Activated B cell treated with CpG ODN at 0.5 μM for 24 hours (primary cell): ENCODE measurements at places on chromosomes 16 and 17. TPM values are rescaled to one million over a fixed set of nuclear protein-coding genes. Genes with fewer than 3 reads are reported as not detected.

GRCh38 chr17:57708410-57708809 lies 36.7 kb downstream of the CCDC182 start:
- DNase-seq = no peak

DNA sequence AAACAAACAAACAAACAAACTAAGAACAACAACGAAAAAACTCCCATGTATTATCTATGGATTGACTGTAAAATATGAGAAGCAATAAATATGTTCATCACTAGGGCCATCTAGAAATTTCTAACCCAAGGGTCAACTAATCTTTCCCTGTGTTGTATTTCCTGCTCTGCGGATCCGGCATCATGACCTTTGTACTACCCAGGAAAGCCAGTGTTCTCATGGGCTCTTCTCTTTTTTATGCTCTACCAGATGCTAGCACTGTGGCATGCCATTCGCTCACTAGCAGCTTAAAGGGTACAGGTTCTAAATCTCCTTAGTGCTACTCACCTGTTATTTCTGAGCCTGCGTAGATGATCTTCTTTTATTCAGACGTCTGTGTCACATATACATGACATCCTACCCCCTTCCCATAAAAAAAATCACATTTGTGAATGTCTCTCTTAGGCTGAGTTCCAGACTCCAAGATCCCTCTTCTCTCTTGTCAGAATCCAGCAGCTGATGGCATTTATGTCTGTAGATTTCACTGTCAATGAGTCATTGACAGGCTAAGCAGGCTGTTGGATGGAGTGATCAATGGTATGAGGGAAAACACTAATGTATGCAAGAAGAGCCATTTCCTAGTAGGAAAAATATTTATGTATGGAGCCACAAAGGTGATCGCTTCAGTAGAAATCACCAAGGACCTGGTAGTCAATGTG lies 100.0 kb downstream of the WWOX start:
- no peak for DNase-seq

DNA sequence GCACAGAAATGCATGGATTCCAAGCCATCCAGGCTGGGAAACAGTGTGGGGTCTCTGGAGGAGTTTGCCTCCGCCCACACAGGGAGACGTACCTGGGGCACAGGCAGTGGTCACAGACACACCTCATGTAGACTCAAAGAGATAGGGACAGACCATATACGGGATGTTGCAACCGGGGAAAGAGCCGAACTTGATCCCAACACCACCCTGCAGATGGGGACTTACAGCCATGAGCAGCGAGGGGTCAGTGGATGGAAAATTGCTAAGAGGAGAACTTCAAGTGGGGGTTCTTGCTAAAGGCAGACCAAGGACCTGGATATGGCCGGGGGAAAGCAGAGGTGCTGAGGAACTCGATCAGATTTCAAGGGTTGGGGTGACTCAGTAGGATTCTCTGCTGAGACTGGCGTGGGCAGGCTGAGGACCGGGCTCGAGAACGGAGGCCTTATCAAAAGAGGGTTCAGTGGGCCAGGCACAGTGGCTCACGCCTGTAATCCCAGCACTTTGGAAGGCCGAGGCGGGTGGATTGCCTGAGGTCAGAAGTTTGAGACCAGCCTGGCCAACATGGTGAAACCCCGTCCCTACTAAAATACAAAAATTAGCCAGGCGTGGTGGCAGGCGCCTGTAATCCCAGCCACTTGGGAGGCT lies 12.0 kb upstream of the DNAH17 start:
- no peak for DNase-seq

DNA sequence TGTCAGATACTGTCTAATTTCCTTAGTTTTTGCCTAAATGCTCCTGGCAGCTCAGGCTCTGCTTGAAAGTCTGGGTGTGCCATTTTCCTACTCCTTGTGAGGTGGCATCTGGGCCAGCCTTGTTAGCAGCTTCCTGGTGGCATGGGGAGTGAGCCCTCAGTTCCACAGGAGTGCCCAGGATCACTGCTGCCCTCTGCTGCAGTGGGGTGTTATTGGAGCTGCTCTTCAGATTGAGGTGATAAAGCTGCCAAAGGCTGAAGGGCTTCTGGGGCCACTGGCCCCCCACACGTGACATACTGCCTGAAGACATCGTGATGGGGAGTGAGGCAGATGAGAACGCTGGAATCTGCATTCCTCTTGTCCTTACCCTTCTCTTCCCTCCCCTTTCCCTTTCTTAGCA lies 27.4 kb downstream of the CEP95 start:
- DNase-seq = no peak

GRCh38 chr17:63998721-63999679 lies 849 bp downstream of the PRR29 start:
- peak; percentile 21 for DNase-seq

- DNase-seq = no peak
These were observed 6.0 kb upstream of the PDK2 start for GRCh38 chr17:50088952-50089825.

DNA sequence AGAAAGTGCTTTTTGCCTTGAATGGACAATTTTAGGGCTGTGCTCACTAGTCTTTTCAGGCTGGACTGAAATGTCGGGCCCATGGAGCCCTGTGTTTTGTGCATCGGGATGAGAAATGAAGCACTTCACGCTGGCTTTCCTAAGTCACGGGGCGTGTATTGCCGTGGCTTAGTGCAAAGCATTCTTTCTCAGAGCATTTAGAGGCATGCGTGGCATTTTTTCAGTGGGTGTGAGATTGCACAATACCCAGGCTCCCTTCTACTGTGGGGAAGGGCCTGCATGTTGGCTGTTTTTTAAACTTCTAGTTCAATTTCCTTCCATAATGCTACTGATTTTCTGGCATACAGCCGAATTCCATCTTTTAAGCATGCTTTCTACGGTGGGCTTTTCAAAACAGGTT lies 12.6 kb upstream of the POLR3E start:
- no peak for DNase-seq

- no peak for DNase-seq
These were observed 560 bp downstream of the RAI1 start for GRCh38 chr17:17681744-17682292.

GRCh38 chr17:10161386-10161785 lies 37.0 kb downstream of the GAS7 start:
- DNase-seq = no peak

DNA sequence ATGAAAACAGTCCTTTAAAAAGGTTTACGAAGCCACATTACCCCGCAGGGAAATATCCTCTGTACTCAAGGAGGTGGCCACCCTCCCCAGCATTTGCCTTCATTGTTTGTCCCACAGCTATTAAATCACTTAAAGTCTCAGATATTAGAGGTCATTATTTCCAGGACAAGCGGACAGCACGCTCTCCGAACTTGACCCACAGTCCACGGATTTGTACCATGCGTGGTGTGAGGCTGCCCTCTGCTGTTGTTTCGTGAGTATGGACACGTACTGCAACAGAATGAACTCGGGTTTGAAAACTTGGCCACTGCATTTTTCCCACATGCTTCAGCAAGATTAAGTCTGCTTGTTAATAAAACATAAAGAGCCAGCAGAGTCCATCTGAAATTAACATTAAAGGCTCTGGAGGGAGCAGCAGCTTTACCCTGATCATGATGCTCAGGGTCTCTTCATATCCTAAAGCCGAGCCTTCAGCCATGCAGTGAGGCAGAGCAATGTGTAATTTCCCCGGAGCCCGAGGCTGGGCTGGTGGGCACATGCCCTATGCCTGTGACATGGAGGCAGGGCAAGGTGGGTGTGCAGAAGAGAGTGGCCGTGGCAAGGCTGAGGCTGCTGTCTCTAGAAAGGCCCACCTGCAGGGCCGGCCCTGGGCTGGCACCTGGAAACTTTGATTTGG lies 19.7 kb downstream of the MEAK7 start:
- DNase-seq = no peak

GRCh38 chr17:16516594-16517051 lies 24.6 kb upstream of the LRRC75A start:
- DNase-seq = no peak

- no peak for DNase-seq
These were observed 11.3 kb downstream of the AXIN2 start for GRCh38 chr17:65550075-65550662.

DNA sequence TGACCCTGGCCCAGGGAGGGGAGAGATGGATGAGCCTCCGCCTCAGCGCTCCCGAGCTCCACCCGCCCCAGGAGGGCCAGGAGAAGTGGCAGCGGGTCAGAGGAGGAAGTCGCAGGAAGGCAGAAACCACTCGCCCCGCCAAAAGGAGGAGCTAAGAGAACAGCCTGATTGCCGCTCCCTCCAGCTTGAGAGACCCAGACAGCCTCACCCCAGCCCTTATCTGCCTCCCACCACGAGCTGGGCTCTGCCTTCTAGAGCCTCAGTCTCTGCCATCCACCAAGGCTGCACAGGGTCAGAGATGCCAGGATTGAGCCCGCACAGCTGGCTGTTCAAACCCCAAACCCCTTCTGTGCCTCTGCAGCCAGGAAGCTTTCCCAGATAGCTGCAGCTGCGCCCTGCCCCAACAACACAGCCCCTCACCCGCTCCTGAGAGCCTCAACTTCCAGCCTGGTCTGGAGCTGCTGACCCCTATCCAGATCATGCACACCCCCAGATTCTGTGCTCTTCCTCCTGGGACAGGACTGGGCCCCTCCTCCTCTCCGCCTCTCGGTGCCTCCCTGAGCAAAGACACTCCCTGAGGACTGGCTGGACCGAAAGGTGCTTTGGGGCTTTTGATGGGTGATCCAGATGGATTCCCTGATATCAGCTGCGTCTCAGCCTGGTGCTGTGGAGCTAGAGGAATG lies 1.0 kb upstream of the ATP2A3 start:
- peak; percentile 64 for DNase-seq

- no peak for DNase-seq
These were observed 174.3 kb downstream of the UTP18 start for GRCh38 chr17:51434434-51435170.

DNA sequence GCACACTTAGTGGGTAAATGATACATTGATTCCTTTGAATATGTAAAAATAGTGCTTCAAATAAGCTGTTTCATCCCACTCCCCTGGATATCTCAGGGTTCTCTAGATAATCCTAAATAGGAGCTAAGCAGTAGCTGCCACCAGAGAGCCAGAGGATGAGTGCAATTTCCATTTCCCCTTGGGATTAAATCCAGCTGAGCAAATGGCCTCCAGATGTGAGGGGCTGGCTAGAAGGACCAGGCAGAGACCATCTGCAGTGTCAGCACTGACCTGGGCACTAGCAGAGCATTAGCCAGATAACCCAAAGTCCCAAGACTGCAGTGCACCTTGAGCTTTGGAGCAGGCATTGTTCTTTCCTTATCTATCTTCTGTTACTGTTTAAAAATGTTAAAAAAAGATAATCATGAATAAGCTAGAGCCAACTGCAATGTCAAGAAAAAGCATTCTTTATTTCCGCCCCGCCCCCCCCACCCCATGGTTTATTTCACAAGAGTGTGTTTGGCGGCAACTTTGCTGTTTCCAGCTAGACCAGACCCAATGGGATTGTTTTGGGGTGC lies 19.5 kb downstream of the GPR179 start:
- DNase-seq = no peak

DNA sequence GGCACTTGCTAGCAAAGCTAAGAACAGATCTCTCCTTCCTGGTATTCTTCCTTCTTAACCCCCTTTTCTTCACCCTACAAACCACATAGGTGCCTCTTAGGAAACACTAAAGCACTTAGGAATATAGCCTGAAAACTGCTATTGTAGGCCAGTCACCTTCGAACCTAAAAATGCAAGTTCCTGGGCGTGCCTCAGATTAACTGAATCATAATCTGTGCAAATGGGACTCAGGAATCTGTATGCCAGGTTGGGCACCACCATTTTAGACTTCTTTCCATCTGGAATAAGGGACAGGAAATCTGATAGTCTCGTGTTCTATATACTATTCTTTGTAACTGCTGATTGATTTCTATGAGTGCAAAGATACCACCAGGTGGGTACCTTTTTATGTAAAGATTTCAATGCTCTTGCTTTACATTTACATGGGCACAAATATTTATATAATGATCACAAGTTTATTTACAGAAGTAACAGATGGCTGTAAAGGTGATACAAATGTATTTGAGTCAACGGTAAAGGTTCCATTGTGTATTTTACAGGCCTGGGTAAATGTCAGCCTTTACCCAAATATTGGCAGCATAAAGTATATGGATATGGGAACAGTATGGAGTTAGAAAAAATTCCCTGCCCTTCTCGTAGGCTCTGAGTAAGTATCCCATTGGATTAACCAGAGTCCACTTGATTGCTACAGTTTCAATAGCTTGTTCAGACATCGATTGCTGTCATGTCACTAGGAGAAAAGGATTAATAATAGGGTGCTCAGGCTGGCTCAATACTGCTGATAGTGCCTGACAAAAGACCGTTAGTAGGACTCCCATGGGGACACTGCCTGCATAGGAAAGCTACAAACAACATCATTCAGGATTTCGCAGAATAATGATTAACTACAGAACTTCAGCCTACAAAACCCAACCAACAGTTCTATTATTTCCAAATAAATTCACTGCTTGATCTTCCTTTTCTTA lies 124.7 kb downstream of the SNX11 start:
- no peak for DNase-seq

GRCh38 chr16:49575346-49576172 lies 202.0 kb downstream of the C16orf78 start:
- peak; percentile 19 for DNase-seq

DNA sequence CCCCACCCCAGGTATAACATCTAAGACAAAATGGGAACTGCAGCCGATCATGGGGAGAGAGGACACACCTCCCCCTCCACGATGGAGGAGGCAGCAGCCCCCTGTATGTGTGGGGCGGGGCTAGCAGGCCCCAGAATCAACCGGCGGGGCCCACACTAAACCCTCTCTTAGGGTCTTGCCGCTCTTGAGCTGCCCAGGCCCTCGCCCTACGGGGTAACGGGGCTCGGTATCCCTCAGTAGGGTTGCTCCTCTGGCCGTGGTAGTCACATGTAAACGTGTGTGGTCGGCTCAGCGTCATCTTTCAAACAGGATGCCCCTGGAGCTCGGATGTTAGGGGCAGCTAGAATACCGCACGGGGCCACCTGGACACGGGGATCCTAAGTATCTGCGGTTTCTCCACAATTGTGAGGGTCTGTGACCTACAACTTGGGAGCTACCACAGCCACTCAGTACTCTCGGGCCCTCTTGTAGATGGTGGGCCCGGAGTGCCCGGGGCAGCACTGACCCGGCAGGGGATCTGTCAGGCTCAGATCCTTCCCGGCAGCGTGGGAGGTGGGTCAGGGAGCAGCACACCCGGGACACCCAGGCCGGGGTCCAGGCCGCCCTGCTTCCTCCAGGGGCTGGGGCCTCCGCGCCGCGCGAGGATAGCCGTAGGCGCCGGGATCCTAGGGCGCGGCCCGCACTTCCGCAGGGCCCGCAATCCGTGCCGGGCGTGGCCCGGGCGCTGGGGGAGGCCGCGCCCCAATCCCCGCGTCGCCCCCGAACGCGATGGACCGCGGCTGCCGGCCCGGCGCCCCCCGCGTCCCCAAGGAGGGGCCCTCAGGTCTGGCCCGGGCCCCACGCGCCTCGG lies 781 bp downstream of the ARHGDIA start:
- peak; percentile 48 for DNase-seq

DNA sequence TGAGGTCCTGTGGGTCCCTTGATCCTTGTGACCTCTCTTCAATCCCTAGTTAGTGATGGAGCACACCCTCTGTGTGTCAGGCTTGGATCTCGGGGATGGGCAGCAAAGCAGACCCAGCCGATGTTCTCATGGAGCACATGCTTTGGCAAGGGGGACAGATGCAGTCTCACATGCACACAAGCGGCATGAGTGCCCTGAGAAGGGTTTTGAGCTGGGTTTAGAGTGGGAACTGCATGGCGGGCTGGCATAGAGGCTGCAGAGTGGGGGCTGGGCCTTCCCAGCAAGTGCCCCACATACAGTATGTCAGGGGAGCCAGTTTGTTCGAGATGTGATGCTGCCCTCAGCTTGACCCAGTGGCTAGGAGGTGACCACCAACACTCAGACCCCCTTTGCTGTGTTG lies 41.6 kb downstream of the B9D1 start:
- DNase-seq = no peak

KRT12 gene
- total RNA-seq = not detected in 2 replicates

MGAT5B gene
- total RNA-seq = 5.6 and 7.4 TPM in 2 replicates

FOXL1 gene
- total RNA-seq = not detected in 2 replicates
